Uterus (tissue), 4 donors: ENCODE measurements at places on chromosomes 4 and X.

DNA sequence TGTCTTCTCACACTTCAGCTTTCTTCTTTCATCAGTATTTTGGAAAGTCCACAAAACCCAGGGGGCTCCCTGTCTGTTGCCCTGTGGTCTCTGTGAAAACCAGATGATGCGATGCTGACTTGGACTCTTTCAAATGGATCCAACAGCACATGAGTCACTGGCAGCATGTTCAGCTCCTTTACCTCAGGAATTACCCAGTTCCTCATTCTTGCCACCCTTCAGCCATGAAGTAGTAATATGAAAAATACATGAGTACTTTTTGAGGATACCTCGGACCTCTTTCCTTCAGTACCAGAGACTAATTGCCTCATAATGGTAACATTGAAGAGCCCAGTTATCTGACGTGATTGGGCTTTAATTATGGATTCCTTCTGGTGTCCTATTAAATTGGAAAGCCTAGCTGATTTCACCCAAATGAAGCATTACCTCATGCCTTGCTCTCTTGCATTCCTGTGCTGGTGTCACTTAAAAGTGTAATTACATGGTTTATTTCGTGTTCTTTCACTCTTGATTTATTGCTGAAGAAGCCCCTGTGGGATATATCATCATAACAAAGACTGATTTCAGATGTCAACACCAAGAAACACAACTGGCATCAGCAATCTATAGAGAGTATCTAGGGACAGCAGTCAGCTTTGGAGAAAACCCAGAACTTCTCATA lies 63.4 kb downstream of the NFKB1 start:
- no peak for DNase-seq

DNA sequence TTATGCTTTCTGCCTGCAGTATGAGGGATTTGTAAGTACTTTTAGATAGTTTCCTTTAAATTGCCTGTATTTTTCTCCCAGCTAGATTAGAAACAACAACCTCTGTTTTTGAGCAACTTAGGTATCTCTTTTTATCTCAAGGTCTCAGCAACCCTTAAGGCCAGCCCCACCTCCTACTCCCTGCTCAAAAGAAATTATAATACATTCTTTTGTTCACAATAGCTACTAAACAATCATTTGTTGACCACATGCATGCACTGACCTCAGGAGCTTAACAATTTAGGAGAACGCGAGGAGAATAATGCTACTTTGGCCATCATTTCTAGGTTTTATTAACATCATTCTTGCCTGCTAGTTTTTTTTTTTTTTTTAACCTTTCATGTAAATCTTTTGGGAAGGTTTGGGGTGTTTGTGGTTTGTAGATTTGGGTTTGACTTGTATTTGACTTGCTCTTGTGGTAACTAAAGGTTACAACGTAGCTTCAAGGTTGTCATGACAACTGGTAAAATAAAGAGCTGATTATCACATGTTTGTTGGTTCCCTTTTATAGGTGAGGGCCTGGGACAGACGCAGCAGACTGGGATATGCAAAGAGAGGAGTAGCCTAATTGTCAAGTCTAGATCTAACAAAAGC lies 145.4 kb upstream of the PLAC1 start:
- no peak for DNase-seq

DNA sequence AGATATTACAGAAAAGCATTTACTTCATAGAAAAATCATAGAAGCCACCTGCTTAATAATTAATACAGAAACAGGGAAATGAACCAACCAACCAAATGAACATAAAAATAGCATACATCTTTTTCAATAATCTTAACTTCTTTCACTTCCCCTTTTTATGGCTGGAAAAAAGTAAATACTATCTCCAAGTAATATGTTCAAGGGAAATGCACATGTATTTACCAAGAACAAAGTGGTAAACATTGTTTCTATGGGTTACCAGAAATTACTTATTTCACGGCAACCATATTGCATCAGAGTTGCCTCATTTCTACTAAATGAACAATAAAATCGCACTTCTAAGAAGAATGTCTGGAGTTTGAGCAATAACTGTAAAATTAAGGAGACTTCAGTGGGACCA lies 321.3 kb downstream of the TMA16 start:
- DNase-seq = no peak

GRCh38 chr4:65865489-65865888 lies 195.2 kb upstream of the EPHA5 start:
- no peak for DNase-seq

- DNase-seq = no peak
These were observed 147.9 kb downstream of the PTCHD1 start for GRCh38 chrX:23482561-23482960.

- no peak for DNase-seq
These were observed 15.3 kb downstream of the TENM3 start for GRCh38 chr4:182258441-182259000.

GRCh38 chrX:42530027-42530426 lies 247.9 kb downstream of the PPP1R2C start:
- DNase-seq = no peak
